ENCODE measurements at places on chromosomes 16 and 17.

GRCh38 chr17:81009136-81009535, 17.5 kb downstream of the CHMP6 start:
- no peak for DNase-seq

DNA sequence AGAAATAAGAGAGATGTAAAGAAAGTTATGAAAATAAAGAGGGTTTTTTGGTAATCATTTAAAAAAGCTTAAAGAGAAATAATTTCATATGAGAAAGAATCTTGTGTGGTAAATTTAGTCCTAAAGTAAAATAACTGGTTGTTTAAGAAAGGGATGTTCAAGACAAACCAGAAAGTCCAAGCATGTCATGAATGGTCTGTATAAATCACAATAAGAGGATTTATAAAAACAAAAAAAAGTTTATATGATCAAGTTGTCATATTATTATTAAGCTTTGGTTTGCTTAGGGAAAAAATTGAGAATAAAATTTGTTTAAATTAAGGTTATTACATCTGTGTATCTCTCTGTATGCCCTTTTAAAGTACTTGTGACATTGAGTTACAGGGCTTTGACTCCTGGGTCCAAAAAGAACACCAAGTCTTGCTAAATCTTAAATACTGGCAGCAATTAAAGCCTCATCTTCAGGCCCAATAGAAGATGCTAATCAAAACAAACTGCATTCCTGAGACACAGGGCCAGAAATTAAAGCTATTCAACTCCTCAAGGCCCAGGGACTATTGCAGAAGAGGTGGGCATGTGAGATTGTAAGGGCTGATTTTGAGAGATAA, 15.6 kb upstream of the TRIM25 start:
- DNase-seq, result no peak

DNA sequence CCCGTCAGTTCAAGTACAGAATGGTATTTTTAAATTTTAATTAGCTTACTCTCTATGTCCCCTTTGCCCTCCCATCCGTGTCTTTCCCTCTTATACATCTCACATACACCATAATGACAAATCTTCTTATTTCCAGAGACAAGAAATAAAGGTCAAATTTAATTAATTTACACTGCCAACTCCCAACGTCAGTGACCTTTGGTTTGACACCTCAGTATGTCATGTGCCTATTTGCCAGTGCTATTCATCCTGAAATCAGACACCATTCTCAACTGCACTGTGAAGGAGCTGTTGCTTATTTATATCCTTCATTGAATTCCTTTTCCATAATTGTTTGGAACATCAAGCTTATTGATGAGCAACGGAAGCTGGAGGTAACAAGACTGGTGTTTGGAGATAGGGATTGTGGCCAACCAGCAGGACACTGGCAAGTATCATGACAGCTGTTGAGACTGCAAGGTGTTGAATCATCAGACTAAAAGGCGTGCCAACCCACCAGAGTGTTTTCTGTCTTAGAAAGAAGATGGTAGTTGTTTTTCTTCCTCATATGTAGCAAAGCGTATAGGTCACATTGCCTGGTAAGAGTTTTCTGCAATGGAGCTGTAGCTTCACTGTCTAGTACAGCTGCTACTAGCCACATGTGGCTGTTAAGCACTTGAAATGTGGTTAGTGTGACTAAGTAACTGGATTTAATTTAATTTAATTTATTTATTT, 12.5 kb downstream of the CALCOCO2 start:
- no peak for DNase-seq

DNA sequence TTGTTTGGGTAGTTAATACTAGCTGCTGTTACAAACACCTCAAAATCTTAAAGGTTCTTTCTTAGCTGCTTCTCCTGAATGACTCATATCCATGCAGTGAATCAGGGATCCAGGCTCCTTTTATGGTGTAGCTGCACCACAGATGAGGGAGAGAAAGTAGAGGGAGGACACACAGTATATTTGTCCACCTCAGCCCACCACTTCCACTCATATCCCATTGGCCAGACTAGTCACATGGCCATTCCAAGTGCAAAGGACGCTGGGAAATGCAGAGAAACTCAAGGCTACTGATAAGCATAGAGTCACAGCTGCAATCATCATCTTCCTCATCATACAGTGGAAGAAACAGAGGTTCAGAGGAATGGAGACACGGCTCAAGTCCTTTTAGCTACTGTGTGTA, 63.8 kb downstream of the GSG1L start:
- DNase-seq, result no peak

GRCh38 chr16:874366-875181, 74.0 kb upstream of the GNG13 start:
- DNase-seq, result no peak

DNA sequence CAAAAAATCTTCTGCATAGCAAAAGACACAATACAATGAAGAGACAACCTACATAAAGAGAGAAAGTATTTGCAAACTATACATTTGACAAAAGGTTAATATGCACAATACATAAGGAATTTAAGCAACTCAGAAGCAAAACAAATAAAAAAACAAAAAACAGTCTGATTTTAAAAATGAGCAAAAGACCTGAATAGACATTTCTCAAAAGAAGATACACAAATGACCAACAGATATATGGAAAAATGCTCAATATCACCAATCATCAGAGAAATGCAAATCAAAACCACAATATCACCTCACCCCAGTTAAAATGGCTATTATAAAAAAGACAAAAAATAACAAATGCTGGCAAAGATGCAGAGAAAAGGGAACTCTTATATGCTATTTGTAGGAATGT, 32.7 kb downstream of the HSF5 start:
- DNase-seq, result no peak

GRCh38 chr17:66459811-66460270, 157.4 kb downstream of the PRKCA start:
- no peak for DNase-seq

- DNase-seq, result no peak
Measured at GRCh38 chr16:49276646-49277385, 4.8 kb downstream of the CBLN1 start.

GRCh38 chr16:89670496-89671431, 13.1 kb downstream of the SPATA33 start:
- DNase-seq, result no peak

DNA sequence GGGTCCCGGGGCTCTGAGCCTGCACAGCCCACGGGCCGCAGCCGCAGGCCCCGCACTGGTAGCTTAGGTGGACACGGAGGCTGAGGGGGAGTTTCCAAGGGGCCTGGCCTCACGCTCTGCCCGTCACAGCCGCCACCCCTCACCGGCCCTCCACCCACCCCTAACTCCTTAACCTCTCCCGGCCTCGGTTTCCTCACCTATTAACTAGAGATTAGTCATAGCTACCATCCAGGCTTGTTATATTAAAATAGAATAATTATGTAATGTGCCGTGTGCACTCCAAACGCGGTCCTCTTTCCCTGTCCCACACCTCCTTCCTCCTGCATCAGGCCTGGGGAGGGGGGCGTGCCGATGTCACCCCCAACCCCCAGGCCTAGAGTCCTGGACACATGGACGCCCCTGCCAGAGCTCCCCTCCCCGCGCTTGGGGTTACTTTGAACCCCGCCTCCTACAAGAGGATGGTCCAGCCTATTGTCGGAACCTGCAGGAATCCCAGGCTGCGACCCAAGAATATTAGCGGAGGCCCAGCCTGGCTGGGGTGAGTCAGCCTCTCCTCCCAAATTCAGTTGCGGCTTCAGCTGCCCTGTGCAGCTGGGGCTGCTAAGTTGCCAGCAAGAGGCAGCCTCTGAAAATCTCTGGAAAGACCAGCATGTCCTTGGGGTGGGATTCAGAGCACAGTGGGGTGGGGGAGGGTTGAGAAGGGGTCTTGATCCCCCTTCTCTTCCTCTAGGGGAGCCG, 17.3 kb downstream of the SOCS3 start:
- no peak for DNase-seq

- no peak for DNase-seq
Measured at GRCh38 chr17:60896996-60897395, 219.3 kb downstream of the BCAS3 start.

GRCh38 chr17:67375054-67375427, 2.0 kb upstream of the PITPNC1 start:
- no peak for DNase-seq

DNA sequence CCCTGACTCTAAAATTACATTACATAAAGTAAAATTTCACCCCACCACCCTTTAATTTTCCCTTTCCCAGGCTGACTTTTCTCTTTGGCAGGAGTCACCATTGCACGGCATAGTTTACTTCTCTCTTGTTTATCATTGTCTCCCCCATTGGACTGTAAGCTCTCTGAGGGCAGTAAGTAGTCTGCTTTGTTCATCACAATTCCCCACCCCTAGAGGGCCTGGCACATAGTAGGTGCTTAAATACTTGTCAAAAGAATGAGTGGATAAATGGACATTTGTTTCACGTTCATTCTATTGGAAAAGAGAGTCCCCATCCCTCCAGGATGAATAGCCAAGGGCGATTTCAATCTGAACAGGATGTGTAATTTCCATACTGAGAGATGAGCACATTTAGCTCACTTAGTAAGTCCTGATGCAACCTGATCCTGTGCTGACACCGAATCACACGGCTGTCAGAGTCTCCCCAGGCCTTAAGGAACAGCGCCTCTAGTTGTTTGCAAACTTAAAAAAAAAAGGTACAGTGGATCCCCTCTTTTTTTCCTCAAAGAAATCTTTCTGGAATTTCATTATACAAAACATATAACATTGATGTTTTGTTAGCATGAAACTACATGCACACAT, 54.0 kb downstream of the AKAP1 start:
- no peak for DNase-seq

DNA sequence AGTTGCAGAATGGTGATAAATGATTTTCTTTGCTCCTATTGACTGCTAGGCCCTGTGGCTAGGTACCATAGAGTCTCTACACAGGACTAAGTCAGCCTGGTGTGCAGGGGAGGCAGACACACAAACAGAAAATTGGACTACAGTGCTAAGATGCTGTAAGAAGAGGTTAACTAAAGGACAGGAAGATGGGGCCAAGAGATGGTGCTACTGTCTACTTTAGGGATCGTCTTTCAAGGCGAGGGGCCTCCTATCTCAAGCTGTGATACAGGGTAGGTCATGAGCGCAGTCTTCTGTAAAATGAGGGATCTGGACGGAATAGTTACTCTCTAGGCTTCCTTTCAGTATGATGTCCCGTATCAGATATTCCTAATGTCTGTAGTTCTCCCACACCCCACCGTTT, 817 bp downstream of the NME1 start:
- DNase-seq, result no peak

- no peak for DNase-seq
Measured at GRCh38 chr17:40447148-40447644, 3.9 kb downstream of the IGFBP4 start.

- no peak for DNase-seq
Measured at GRCh38 chr17:40113907-40114245, 7.9 kb upstream of the MSL1 start.

- no peak for DNase-seq
Measured at GRCh38 chr17:15501282-15501681, 33.9 kb upstream of the CDRT4 start.

- DNase-seq, result no peak
Measured at GRCh38 chr17:82400830-82401229, 17.3 kb upstream of the HEXD start.

- no peak for DNase-seq
Measured at GRCh38 chr17:55402374-55402773, 19.3 kb downstream of the MMD start.

DNA sequence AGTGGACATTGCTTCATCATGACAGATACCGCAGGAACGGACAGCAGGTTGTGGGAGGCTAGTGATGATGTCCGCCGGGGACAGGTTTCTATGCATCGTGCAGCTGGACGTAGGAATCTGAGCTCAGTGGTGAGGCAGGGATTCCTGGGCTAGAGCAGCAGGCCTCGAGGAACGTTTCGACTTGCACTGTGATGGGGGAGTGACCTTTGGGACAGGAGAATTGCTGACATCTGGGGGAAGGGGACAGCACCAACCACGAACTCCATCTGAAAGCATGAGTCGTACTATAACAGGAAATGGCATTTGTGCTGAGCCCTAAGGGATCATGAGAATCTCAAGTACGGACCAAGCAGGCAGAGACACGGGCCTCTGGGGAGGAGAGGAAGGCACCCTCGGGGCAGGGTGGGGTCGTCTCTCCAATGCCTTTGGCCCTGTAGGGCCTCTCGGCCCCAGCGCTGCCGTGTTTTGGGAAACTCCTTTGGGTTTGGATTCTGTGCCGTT, 65.8 kb upstream of the ENDOV start:
- DNase-seq, result no peak

DNA sequence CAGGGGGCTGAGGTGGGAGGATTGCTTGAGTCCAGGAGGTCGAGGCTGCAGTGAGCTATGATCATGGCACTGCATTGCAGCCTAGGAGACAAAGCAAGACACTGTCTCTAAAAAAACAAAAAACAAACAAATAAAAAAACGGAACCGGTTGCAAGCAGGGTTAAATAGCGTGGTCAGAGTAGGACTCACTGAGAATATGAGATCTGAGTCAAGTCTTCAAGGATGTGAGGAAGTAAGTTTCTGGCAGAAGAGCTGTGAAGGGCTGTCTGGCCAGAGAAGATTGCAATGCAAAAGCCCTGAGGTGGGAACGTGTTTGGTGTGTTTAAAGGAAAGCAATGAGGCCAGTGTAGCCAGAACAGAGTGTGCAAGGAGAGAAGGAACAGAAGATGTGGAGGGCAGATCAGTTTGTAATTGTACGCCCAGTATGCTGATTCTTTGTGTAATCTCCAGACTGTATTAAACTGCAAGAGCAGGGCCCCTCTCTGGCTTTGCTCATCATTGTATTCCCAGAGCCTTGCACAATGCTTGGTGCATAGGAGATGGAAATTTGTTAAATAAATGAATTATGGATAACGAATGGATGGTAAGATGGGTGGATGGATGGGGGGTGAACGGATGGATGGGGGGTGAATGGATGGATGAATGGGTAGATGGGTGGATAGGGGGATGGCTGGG, 6.3 kb downstream of the G6PC1 start:
- DNase-seq, result no peak

DNA sequence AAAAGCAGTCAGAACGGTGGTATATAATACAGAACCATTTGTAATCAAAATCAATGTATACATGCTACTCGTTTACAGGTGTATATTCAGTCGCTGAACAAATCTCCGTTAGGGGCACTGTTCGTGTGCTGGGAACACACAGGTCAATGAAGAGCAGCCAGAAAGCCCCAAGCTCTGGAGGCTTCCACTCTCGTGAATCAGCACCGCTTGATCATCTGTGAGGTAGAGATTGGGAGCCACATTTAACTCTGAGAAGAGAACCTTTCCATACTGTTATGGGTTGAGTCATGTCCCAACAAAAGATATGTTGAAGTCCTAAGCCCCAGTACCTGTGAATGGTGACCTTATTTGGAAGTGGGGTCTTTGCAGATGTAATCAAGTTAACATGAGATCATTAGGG, 5.4 kb upstream of the CYTH1 start:
- no peak for DNase-seq

DNA sequence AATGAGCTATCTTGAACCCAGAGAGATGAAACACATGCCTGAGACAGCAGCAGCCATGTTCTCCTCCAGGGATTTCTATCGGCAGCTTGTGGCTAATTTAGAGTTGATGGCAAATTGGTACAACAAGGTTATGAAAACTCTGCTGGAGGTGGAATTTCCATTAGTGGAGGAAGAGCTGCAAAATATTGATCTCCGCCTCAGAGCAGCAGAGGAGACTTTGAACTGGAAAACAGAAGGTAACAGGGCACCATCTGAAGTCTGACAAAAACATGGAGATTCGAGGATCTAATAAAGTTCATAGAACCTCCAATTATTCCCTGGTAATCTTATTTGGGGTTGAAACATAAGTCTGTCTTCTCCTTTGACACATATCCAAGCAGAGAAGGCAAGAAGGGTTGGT, 52.8 kb downstream of the DNAH9 start:
- no peak for DNase-seq

GRCh38 chr17:34899643-34900291, 61.5 kb downstream of the CCT6B start:
- DNase-seq, result no peak
